Lower lobe of right lung (tissue), 2 donors: ENCODE measurements at places on chromosomes 2 and 18. TPM values are rescaled to one million over a fixed set of nuclear protein-coding genes. Genes with fewer than 3 reads are reported as not detected.

- H3K27ac ChIP-seq, result no peak overlapping the region
- no peak overlapping the region for H3K4me3 ChIP-seq
- no peak for DNase-seq
- H3K27me3 ChIP-seq, result no peaks in the 10 kb centered on the region
- no peaks in the 10 kb centered on the region for H3K36me3 ChIP-seq
Observed at GRCh38 chr2:36069074-36069473, 286.5 kb upstream of the CRIM1 start.

DNA sequence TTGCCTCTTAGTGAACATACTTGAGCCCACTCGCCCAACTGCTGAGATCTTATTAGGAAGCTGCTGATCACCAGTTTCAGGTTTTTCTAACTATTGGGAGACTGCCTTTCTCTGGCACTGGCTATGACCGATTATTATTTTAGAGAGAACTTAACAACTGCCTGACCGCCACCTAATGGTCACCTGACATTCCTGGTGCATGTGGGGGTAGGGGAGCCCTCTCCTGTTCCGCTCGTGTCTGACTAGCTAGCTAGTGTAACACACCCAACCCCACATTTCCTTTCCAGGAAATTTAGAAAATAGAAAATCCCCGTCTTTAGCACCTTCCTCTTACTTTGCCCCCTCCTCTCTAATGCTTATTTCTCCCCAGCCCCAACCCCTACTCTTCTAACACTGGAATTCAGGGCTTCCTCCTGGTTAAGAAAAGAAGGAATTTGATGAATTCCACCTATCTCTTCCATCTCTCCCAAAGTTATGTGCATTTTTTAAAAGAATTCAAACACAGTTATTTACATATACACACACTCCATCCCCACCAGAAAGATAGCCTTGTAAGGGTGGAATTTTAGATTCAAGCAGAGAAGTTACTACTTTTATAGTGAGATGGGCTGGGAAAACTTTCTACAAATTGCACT is 19.4 kb upstream of the DNER start:
- H3K27ac ChIP-seq, result no peak overlapping the region
- no peak overlapping the region for H3K4me3 ChIP-seq
- DNase-seq, result no peak
- no peaks in the 10 kb centered on the region for H3K36me3 ChIP-seq

DNA sequence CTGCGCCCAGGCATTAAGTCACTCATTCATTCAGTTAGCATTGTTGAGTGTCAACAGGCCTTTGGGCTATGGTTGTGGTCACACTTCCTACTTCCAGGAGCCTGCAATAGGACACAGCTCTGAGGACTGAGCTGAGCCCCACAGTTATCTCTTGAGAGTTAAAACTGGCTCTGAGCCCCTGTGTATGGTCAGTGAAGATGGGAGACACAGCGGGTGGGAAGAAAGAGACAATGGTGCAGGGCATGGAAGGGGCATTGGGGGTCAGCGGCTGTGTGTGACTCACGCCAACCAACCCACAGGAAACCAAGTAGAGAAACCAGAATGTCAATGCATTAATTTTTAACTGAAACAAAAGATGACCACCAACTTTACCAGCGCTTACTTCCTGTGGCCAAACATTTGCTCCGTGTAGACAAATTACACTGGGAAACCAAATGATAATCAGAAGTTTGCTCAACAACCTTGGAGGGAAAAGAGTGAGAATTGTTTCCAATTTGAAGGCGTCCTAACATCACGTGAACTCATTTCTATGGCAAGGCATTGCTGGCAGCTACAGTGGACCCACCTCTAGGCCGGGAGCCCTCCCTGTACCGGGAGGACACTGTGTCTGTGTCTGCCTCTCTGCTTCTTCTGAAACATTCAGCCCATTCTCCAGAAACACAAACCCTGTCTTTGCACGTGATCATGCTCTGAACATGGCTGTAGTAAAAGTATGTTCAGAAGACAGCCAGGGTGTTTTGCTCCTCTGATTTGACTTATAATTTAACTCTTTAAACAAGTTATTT is 212.0 kb upstream of the ID2 start:
- H3K4me1 ChIP-seq, result peaks cover 14% of the 10 kb centered on the region
- no peaks in the 10 kb centered on the region for H3K27me3 ChIP-seq
- no peak overlapping the region for H3K4me3 ChIP-seq
- DNase-seq, result no peak

GRCh38 chr2:10196110-10196892 is 73.8 kb downstream of the RRM2 start:
- no peak overlapping the region for H3K4me3 ChIP-seq
- DNase-seq, result no peak
- no peaks in the 10 kb centered on the region for H3K36me3 ChIP-seq

- no peak overlapping the region for H3K4me3 ChIP-seq
- H3K27me3 ChIP-seq, result no peaks in the 10 kb centered on the region
- no peak for DNase-seq
- H3K4me1 ChIP-seq, result no peaks in the 10 kb centered on the region
- H3K36me3 ChIP-seq, result no peaks in the 10 kb centered on the region
Observed at GRCh38 chr2:238632181-238633060, 205.7 kb downstream of the ASB1 start.

RESP18 gene
- not detected for total RNA-seq

MEP1B gene
- not detected for total RNA-seq

DNA sequence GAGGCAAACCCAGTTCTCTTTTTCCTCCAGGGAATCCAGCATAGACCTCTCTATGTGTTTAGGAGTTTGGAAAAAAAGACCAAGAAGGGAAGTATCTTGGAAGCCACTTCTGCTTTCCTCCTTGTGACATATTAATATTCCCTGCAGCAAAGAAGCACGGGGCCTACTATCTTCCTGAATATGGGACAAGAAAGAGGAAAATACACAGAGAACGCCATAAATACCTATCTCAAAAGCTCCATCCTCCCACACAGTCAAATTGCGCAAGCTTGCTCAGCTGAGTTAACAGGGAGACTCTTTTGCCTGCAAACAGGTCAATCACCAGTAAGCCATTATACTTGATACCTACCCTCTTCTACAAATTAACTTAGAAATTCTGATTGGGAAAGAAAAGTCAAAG is 16.7 kb upstream of the RAPH1 start:
- no peaks in the 10 kb centered on the region for H3K4me1 ChIP-seq
- H3K27ac ChIP-seq, result no peak overlapping the region
- no peaks in the 10 kb centered on the region for H3K27me3 ChIP-seq

- no peak overlapping the region for H3K4me3 ChIP-seq
- H3K27me3 ChIP-seq, result no peaks in the 10 kb centered on the region
- H3K4me1 ChIP-seq, result no peaks in the 10 kb centered on the region
- H3K36me3 ChIP-seq, result no peaks in the 10 kb centered on the region
- no peak for DNase-seq
Observed at GRCh38 chr2:12675352-12675795, 41.4 kb upstream of the TRIB2 start.

- no peaks in the 10 kb centered on the region for H3K36me3 ChIP-seq
- H3K4me1 ChIP-seq, result no peaks in the 10 kb centered on the region
- no peaks in the 10 kb centered on the region for H3K27me3 ChIP-seq
- no peak overlapping the region for H3K4me3 ChIP-seq
- DNase-seq, result no peak
Observed at GRCh38 chr18:41150316-41150715, 804.7 kb upstream of the PIK3C3 start.

DNA sequence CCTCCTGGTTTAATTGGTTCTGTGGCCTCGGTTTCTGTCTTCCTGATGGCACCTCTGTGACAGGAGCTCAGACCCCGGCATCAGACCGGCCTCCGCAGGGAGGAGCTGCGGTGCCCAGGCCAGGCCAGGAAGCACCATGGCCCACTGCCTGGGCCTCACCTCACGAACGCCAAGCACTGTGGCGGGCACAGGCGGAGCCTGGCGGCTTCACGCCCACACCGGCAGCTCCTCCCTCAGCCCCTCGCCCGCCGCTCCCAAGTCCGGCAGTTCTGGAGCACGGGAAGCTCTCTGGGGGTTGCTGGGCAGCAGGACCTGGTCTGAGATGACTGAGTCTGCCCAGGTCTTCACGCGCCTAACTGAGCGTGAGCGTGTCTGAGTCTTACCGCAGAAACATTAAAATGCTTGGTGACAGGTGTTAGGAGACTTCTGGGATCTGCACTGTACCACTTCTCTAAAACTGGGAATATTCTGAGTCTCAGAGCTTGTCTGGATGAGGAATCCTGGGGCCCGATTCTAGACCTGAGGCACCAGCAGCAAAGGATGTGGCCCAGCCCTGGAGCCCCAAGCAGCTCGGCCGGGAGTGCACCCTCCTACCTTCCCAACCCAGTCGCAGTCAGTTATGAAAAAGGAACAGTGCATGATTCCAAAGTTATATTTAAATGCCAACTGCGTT is 21.9 kb downstream of the RTP5 start:
- H3K27ac ChIP-seq, result no peak overlapping the region
- no peaks in the 10 kb centered on the region for H3K36me3 ChIP-seq
- DNase-seq, result peak; percentile 29
- no peak overlapping the region for H3K4me3 ChIP-seq
- H3K4me1 ChIP-seq, result no peaks in the 10 kb centered on the region

DNA sequence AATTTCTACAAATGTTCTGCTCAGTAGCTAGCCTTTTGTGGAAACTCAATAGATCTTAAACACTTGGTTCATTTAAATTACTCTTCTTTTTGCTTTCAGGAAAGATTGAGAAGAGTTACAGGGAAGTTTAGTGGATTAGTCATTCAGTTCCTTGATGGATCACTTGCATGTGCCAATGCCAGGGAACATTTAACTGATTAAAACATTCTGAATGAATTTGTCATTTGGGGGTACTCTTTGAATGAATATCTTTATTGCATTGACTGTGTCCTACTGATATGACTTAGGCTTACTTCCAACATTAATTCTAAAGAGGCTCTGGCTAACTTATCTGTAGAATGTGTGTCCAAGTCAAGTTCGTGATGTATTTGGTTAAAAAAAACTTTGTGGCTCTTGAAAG is 199.8 kb downstream of the PLCL1 start:
- H3K27ac ChIP-seq, result no peak overlapping the region
- no peaks in the 10 kb centered on the region for H3K36me3 ChIP-seq
- no peak for DNase-seq
- no peaks in the 10 kb centered on the region for H3K27me3 ChIP-seq
- H3K4me1 ChIP-seq, result no peaks in the 10 kb centered on the region

DNA sequence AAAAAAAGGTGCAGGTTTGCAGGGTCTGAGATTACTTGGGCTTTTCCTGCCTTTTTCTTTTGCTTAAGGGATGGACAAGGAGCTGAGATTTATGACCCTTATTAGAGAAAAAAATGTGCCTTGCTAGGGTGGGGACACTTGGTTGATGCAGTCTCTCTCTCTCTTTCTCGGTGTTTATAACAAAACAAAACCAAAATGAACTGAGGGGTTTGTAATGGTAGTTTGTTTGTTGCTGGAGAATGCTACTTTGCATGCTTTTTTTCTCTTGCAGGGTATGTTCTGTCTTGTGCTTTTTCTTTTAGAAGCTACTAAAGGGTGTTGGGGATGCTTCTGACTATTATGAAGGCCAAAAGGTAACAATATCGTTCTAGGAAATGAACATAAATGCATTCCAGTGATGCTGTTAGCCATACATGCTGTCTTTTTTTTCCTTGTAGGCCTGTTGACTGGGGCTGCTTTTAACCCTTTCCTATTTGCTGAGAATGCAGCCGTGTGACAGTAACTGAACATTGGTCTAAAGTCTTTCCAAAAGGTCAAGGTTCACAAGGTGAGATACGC is 435 bp downstream of the ZNF532 start:
- peak overlapping the region; percentile 96 for H3K27ac ChIP-seq
- DNase-seq, result no peak

DNA sequence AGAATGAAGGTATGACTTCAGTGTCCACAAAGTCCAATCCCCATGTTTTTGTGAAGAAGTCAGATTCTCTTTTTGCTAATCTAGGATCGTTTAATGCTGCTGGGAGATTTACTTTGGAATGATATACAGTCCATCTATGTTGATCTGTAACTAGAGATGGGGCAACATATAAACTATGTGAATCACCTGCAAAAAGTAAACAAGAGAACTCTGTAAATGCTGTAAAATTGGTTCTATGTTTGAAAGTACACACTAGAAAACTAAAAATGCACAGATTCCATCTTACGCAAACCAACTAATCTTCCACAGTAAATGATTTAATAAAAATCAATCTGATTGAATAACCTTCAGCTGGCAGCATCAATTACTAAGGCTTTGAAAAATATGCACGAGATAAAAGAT is 37.5 kb downstream of the VPS54 start:
- H3K4me3 ChIP-seq, result no peak overlapping the region
- peaks cover 7% of the 10 kb centered on the region for H3K4me1 ChIP-seq
- H3K36me3 ChIP-seq, result peaks cover 34% of the 10 kb centered on the region
- no peak overlapping the region for H3K27ac ChIP-seq
- no peaks in the 10 kb centered on the region for H3K27me3 ChIP-seq

GRCh38 chr2:30509716-30510115 is 62.7 kb downstream of the LCLAT1 start:
- no peak overlapping the region for H3K27ac ChIP-seq
- H3K4me3 ChIP-seq, result no peak overlapping the region
- no peak for DNase-seq
- H3K27me3 ChIP-seq, result no peaks in the 10 kb centered on the region
- no peaks in the 10 kb centered on the region for H3K36me3 ChIP-seq

CAD gene
- 28.8 TPM for total RNA-seq

DNA sequence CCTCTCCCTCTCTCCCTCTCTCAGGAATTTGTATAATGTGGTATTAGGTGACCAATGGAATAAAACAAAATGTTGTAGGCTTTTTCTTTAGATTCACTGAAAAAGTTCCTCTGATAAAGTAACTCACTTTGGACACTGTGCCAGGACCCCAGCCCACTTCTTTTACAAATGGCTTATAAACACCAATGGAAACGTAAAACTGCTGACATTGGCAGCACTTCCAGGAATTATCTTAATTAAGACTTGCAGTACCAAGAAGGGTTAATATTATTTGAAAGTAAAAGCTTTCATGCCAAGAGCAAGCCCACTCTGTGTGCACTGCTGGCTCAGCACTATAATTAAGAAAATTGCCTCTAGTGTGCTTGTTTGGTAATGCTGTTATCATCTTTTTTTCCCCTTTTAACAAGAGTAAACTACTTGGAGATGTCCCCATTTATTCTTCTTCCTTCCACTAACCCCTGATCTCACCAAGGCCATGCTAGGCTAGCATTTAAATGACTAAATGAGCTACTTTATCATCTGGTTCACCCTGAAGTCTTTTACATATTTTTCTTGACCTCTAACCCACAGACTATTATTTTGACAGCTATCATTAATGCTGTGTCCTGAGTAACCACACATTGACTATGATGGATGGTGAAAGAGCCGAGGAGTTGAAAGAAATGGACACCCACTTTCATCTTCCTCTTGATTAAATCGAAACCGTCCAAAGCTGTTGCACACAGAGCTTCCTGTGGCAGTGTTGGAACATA is 232.2 kb upstream of the ETAA1 start:
- H3K4me3 ChIP-seq, result no peak overlapping the region
- no peak overlapping the region for H3K27ac ChIP-seq
- no peaks in the 10 kb centered on the region for H3K36me3 ChIP-seq

LYG1 gene
- 1.0 TPM for total RNA-seq

GRCh38 chr2:159044804-159045286 is 76.4 kb downstream of the TANC1 start:
- H3K27ac ChIP-seq, result peak overlapping the region; percentile 25
- peak; percentile 53 for DNase-seq
- peaks cover 66% of the 10 kb centered on the region for H3K4me1 ChIP-seq
- H3K4me3 ChIP-seq, result no peak overlapping the region

HMSD gene
- total RNA-seq, result 1.6 TPM

- no peak overlapping the region for H3K27ac ChIP-seq
- no peaks in the 10 kb centered on the region for H3K36me3 ChIP-seq
- H3K27me3 ChIP-seq, result no peaks in the 10 kb centered on the region
- peaks cover 6% of the 10 kb centered on the region for H3K4me1 ChIP-seq
- no peak for DNase-seq
Observed at GRCh38 chr2:149075853-149076252, 37.4 kb downstream of the LYPD6B start.

DNAH6 gene
- total RNA-seq, result 6.3 TPM

- H3K4me1 ChIP-seq, result peaks cover 39% of the 10 kb centered on the region
- H3K27me3 ChIP-seq, result peaks cover 6% of the 10 kb centered on the region
- H3K36me3 ChIP-seq, result no peaks in the 10 kb centered on the region
Observed at GRCh38 chr2:27710640-27711430, 47.1 kb downstream of the SLC4A1AP start.
